ENCODE measurements at places on chromosomes 11 and 22.
A peak's percentile ranks its signal among the peaks of the same experiment; 100 is the strongest.

DNA sequence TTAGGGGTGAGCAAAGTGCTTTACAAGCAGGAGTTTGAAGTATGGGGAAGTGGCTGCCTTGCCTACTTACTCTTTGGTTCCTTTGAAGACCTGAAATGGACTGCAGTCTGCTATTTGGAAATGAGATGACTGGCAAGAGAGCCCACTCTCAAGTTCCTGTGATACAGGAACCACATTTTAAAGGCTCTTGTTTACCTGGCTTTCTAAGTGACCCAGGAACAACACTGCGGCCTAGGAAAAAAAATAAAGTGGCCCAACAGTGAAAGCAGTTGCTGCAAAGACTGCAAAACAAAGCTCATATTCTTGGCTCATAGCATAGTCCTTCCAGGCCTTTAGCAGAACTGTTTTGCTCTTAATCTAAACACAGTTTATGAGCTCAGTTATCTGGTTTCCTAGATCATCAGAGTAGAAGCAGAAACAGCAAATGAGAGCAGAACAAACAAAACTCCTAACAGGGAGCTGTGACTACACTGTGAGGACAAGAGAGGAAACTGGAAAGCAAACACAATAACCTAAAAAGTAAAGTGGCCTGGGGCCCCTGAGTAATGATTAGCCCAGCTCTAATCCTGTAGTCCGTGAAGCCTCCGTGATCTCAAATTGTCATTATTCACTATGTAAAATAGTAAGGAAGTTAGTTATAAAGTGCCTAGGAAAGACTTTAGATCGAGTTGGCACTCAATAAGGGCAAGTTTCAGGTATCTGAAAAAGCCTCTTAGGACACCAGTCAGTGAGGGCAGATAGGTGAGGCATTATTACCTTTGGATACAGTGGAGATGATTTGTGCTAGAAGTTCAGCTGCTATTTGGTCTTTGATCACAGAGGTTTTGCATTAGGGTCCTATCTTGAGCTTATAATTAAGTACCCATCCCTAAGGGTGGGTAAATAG is 11.5 kb downstream of the CCDC117 start:
- no peak for DNase-seq

GRCh38 chr11:101929294-101929915 is 13.1 kb upstream of the ANGPTL5 start:
- no peak for DNase-seq

- no peak for DNase-seq
These were observed 550 bp downstream of the FBLN1 start for GRCh38 chr22:45503050-45503815.

DNA sequence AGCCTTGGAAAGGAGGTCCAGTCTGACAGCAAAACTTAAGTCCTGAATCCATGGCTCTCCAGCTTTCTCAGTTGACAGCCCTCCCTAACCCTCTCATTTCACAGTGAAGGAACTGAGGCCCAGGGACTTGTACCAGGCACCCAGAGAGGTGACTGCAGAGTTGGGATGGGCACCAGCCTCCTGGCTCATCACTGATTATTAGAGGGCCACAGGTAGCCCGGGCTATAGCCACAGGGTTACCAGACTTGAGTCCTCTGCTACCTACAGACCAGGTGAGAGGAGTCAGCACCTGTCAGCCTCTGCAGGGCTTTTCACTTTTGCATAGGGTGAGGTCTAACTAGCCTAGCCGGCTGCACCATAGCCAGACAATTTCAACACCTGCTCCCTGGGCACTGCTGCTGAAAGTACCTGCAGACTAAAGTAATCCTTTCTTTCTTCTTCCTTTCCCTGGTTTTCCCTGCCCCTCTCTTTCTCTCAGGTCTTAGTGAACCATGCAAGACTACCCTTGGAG is 37.6 kb downstream of the SYT13 start:
- DNase-seq = no peak

GRCh38 chr22:46511151-46512038 is 26.0 kb downstream of the CELSR1 start:
- DNase-seq = no peak

GRCh38 chr11:96827164-96827563 is 437.4 kb downstream of the JRKL start:
- DNase-seq = peak; percentile 16

DNA sequence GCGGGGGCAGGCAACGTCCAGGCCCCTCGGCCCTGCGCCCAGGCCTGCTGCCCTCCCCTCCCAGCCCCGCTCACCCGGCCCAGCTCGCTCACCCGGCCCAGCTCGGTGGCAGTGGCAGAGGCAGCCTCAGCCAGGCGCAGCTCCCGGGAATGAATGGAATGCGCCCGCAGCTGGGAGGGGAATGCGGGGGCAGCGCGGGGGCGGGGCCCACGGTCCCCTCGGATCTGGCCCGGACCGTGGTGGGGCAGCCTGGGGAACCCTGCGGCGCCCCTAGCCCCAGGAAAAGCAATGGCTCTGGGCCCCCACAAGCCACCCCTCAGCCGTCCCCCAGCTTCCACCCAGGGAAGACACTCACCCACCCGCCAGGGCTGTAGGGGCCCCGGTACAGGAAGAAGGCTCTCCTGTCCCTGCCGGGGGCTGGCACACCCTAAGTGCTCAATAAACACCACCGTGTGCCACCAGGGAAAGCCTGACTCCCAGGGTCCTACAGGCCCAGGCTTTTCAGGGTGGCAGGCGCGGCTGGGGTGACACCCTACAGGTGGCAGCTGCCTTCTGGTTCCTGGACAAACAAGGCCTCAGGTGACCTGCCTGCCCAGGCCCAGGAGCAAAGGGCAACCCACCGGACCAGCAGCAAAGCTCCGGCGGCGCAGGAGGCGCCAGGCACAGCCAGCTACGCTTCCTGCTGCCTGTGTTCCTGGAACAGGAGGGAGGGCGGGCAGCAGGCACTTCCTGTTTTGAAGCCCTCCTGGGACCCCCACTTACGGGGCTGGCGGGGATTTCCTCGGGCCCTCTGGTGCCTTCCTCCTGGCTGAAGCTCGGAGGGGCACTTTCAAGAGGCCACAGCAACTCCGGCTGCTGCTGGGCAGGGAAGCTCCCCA is 13.8 kb downstream of the PLXNB2 start:
- DNase-seq = no peak

DNA sequence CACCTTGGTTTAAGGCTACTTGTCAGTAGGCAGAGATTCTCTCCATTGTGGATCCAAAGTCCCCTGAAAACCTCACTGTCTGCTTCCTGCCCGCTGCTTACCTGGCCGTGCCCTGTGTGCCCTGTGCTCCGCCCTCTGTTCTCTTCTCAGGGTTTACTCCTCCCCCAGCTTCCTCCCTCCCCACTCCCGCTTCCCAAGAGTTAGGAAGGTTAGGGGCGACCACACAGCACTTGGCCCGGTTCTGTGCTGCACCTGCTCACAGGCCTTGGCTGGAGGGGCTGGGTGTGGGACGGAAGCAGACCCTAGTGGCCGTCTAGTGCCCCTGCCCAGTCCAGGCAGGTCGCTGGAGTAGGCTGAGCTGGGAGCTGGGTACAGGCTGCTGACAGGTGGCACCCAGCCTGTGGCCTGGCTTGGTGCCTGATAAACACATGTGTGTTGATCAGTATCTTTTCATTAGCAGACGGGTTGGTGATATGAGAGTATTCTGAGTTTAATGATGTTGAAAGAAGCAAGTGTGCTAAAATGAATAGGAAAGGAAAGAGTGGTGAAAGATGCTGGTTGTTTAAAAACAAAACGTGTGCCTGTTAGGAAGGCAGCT is 40.5 kb downstream of the GRAMD4 start:
- peak; percentile 50 for DNase-seq

GRCh38 chr11:10653946-10654810 is 39.4 kb downstream of the IRAG1 start:
- no peak for DNase-seq

DNA sequence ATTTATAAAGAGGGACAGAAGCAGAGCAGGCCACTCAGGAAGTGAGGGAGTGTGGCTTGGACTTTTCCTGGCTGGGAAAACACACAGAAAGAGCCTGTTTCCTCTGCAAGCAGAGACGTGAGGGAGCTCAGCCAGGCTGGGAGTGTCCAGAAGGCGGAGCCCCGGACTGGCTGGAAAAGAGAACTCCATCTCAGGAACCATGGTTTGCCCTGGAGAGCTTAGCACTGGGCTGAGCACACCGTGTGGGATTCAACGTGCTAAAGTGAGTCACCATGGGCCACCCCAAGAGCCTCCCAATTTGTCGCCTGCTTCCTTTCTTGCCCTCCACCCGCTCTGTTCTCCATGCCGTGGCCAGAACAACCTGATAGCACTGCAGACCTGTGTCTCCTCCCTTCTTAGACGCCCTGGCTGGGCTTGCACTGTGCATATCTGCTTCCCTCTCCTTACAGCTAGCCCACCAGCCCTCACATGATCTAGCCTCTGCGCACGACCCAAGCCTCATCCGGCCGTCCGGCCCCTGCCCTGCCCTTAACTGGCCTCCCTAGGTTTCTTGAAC is 51.8 kb downstream of the GALNT18 start:
- no peak for DNase-seq

GRCh38 chr22:36343070-36343719 is 44.6 kb downstream of the MYH9 start:
- DNase-seq = no peak

DNA sequence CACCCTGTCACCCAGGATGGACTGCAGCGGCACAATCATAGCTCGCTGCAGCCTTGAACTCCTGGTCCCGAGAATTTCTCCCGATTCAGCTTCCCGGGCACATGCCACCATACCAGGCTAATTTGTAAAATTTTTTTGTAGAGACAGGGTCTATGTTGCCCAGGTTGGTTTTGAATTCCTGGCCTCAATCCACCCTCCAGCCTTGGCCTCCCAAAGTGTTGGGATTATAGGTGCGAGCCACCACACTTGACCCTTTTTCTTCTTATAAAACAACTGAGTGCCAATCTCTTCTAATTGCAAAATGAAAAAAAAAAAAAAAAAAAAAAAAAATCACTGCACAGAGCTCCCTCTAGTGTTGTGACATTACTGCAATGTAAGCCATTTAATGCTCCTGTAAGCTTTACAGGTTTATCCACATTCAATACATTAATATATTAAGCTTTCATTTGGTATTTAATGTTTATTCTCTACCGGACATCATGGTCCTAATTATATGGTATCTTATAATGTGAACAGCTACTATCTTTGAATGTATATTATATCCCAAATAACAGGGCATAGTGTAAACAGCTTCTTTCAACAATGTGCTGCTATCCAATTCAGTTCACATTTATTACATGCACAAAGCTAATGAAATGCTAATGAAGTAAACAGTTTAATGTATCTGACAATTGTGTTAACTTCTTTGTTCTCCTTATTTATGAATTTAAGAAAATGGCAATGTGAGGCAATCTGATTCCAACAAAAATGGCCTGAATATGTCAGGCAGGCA is 44.6 kb downstream of the COPB1 start:
- DNase-seq = no peak

DNA sequence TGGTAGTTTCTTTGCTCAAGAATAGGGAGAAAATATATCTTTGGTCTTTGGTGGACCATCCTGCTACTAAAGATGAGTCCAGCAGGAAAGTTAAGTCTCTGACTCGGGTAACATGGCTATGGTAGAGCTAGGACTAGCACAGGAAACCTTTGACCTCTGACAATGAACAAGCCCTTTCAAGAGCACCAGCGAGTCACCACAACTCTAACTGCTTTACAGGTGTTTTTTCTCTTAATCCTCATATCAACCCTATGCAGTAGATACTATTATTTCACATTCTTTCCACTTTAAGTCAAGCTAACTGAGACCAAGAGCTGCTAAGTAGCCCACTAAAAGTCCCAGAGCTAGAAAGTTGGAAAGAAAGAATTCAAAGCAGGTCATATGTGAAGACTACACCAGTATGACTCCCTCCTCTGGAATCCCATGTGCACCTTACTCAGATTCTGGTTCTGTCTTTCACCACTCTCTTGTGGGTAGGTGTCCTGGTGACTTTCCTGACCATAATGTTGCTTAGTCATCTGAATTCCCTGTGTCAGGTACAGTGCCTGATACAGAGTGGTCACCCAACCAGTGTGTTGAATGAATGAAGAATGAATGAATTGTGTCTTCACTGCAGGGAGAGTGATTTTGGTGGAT is 53.8 kb upstream of the ME3 start:
- no peak for DNase-seq

DNA sequence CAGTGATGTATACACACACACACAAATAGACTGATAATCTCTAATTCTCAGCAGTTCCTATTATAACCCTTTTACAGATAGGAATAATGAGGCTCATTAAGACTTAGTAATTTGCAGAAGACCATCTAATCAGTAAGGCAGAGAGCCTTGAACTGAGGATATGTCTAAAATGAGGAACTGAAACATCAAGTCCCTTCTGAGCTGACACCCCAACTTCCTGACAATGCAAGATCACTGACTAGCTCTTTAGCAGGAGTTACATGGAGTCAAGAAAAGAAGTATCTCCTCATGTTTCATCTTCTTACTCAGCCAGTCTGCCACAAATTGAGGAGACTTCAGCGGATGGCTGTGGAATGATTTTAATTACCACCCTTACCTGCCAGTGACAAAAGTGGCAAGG is 193.0 kb downstream of the MSANTD4 start:
- DNase-seq = no peak

GRCh38 chr11:2777386-2777785 is 77.6 kb upstream of the KCNQ1OT1 start:
- DNase-seq = no peak

GRCh38 chr22:42026705-42027104 is 28.1 kb downstream of the WBP2NL start:
- DNase-seq = no peak

- DNase-seq = no peak
These were observed 62.9 kb upstream of the ATXN10 start for GRCh38 chr22:45608763-45609180.

DNA sequence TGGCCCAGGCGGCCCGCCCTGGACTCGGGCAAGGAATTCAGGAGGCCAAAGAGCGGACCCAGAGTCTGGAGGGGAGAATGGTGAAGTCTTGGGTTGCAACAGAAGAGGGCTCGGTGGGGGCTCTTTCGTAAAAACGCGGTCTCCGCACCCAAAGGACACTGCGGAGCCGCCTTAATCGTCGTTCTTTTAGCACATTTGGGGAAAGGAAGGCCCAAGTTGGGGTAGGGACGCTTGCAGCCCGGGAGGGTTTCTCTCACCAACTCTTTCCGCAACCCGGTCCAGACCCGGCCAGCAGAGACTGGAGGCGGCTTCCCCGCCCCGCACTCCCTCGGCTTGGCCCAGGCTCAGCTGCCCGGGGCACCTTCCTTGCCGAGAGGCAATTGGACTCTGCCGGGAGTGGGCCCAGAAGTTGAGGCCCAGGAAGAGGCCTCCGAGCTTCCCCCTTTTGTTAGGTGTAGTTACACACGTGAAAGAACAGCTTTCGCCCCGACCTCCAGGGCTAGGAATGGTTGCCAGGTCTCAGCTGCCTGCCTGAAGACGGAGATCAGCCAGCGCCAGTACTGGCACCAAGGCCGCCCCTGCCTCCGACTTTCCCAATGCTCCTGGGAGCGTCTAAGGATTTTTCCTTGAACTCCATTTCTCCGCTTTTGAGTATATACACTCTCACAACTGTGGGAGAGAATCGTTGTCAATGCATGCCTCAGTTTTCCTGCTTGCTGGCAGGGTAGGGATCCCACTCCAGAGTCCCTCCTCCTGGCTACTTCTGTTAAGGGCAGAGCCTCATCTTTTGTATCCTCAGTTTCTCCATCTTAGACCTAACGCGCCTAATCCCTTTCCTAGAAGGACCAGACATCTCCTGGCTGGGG is 3.7 kb downstream of the ALX4 start:
- no peak for DNase-seq

- DNase-seq = no peak
These were observed 24.3 kb upstream of the MOB2 start for GRCh38 chr11:1510928-1511327.

GRCh38 chr22:47727641-47728040 is 965.2 kb downstream of the TBC1D22A start:
- DNase-seq = no peak

GRCh38 chr11:121451986-121452608 is at the start of gene SORL1:
Gene SORL1, plus strand, starts transcription at chr11:121452314. Its CDS starts 18 bp downstream, at chr11:121452332.
- peak; percentile 71 for DNase-seq

- no peak for DNase-seq
These were observed 12.2 kb upstream of the PIM3 start for GRCh38 chr22:49948116-49948957.

Data from NCI-H524 (cell line).